Activated T-cell treated with anti-CD3 and anti-CD28 coated beads, Interleukin-2, amount 50 U/mL, for 72 hours (primary cell): ENCODE measurements at places on chromosomes 4 and X.
A peak's percentile ranks its signal among the peaks of the same experiment; 100 is the strongest.

GRCh38 chr4:148415500-148415899, 26.7 kb downstream of the NR3C2 start:
- no peak for DNase-seq

GRCh38 chr4:123524958-123525628, 128.5 kb downstream of the SPRY1 start:
- DNase-seq: no peak

DNA sequence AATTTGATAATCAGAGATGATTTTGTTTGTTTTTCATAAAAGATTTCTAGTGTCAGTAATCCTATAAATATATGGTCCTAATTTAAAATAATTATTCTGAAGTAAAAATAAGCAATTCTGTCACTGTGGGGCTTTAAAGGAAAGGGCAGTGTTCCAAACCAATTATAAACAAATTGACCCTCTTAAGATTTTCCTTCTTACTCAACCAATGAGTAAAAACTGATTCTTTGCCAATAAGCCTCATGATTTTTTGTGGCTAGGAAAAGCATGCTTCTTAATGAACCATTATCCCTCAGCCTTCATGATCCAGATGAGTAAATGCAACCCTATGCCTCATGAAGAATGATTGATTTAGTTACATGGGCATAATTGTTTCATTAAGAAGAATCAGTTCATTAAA, 1010.4 kb downstream of the ADGRL3 start:
- no peak for DNase-seq

DNA sequence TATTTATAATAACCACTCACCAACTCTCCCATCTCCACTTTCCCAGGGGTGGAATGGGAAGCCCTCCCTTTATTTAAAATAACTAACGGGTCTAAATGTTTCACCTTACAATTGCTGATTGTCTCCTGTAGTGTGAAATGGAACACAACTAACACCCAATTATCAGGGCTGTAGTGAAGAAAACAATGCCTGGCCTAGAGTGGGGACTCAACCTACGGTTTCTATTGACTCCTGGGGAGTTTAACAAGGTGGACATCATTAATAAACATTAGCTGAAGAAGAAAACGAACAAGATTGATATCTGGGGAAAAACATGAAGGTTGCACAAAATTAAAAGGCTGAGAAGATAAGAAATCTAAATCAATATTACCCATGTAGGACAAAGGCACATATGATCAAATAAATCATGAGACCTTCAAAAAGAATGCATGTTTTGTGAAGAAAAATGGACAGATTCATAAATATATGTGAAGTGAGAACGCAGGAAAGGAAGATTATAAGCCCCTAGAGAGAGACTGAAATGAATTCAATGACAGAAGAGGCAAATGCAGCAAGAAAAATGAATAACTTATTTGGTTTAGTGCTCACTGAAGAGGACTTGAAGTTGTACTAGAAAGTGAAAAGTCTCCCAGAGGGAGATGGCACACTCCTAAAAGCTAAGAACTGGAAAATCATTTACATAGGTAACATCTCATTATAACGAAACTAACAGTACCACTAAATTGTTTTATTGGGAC, 593.0 kb upstream of the AADAT start:
- no peak for DNase-seq

DNA sequence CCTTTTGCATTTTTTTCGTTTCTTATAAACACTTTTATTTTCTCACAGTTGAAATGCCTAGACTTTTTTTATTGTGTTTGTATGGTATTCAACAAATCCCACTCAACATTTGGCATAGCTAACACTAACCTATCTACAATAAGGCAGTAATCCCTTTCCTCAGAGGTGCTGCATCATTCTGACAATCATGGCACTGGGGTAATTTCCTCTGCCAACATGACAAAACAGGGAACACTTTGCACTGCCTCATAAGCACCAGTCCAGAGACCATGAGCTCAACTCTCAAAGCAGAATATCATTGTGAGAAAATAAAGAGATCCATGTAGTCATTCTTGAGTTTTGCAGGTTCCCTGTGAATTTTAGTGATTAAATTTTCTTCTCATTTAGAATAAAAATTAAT, 183.8 kb upstream of the INTU start:
- DNase-seq: no peak

- no peak for DNase-seq
These were observed 5.9 kb upstream of the GATB start for GRCh38 chr4:151766691-151767090.

DNA sequence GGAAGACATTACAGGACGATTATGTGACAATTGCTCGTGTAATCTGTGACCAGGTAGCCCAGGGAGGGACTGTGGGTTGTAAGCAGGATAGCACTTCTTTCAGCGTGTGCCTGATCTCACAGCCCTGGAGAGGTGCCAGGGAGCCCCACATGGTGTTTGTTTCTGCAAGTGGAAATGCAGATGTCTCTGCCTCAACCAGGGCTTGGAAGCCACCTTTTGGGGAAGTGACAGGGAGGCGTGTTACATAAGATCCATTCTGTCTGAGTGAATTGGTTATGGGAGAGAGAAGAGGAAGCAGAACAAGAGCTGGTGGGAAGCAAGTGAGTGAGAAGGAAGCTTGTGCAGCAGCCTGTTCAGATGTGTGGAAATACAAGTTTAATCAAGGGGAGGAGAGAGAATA, 104.5 kb upstream of the GATB start:
- no peak for DNase-seq

- DNase-seq: no peak
These were observed 43.4 kb upstream of the GEMIN8 start for GRCh38 chrX:14073071-14073470.

DNA sequence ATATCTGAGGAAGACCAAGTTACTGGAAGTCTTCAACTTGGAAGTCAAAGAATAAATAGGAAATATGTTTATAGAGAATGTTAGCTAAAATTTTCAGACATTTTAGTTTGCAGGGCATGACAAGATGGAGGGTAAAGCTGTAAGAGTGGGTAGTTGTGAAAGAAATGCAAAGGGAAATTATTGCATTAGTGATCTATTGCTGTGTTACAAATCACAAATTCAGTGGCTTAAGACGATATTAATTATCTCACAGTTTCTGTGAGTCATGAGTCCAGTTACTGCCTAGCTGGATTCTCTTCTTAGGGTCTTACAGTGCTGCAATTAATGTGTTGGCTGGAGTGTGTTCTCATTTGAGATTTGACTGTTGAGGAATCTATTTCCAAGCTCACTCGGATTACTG, 62.9 kb upstream of the CAMK2D start:
- no peak for DNase-seq

DNA sequence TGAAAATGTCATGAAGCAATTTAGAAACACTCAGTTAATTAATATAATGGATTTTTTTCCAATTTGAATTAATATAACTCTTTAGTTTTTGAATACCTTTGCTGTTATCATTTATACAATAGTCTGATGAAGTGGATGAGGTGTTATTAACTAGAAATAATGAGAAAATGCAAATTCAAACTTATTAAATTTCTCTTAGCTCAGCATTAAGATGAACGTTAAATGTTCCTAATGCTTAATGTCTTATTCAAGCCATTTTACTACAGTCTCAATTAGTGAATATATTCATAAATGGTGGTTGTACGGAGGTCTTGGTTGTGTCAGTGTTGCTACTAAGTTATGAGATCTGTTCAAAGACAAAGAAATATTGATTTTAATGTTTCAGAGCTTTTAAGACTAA, 186.3 kb downstream of the DTHD1 start:
- no peak for DNase-seq

GRCh38 chr4:47468706-47469365, 5.3 kb upstream of the COMMD8 start:
- DNase-seq: no peak

GRCh38 chrX:80026116-80026515, 11.6 kb downstream of the TBX22 start:
- no peak for DNase-seq

- DNase-seq: no peak
These were observed at the start of gene SRPK3 for GRCh38 chrX:153780678-153781427. SRPK3 (plus strand) TSS chrX:153781041; CDS start chrX:153781087, 46 bp downstream.

DNA sequence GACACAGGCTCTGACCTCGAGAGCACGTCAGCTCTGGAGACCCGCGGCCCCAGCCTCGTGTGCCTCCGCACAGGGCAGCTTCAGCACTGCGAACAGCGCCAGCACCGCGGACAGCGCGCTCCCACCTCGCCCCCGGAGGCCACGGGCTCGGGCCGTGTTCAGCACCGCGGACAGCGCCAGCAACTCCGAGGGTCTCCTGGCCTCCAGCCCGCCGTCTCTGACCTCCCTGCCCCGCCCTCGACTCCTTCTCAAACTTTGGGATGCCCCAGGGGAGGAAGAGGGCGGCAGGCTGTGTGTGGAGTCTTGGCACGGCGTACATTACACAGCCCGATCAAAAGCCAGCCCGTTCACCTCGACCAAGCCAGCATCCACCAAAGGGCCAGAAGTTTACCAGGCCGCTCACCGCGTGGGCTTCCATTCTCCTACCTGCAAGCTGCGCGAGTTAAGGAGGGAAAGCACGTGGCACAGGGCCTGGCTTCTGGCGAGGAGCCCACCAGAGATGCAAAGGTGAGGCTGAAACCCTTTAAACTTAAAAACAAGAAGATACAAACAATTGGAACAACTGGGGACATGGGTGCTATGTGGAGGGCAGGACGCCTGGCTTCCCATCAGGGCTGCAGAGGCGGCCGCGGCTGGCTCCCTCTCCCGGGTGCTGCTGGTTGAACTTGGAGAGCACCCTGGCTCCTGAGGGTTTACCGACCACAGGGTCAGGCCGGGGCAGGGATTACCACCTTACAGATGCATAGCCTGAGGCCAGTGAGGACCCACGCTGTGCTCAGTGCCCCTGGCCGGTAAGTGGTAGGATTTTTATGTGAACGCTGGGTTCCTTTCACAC, 4.5 kb upstream of the NKX1-1 start:
- DNase-seq: peak; percentile 59

GRCh38 chr4:23039818-23040217, 347.1 kb downstream of the GBA3 start:
- no peak for DNase-seq

DNA sequence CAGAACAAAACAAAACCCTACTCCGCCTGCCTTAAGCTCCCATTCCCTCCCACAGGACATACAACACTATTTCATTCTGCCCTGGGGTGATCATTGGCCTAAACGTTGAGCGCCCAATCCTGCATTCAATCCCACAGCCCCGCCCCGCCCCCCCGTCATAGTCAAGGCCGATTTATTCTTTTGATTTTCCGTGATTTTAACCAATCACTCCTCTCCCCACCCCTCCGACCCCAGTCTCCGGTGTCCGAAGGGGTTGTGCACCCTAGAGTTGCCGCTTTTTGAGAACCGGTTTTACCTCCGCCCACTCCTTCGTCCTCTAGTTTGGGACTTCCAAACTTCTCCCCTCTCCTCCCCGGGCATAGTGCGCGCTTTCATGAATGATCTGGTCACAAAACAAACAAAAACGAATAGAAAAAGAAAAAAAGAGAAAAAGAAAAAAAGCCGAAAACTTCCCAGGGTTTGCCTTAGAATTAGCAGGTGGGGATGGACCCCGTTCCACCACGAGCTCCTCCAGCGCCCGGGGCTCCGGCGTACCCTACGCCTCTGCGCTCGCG, 446 bp upstream of the UBE2A start:
- DNase-seq: no peak

- no peak for DNase-seq
These were observed 20.9 kb upstream of the SOD3 start for GRCh38 chr4:24774452-24774851.

- DNase-seq: no peak
These were observed 165.7 kb downstream of the BANK1 start for GRCh38 chr4:101956068-101956825.

- peak; percentile 82 for DNase-seq
These were observed at the start of gene TSPAN7 for GRCh38 chrX:38561126-38561868. TSPAN7 (plus strand) TSS chrX:38561542; CDS start chrX:38561547, 5 bp downstream.

DNA sequence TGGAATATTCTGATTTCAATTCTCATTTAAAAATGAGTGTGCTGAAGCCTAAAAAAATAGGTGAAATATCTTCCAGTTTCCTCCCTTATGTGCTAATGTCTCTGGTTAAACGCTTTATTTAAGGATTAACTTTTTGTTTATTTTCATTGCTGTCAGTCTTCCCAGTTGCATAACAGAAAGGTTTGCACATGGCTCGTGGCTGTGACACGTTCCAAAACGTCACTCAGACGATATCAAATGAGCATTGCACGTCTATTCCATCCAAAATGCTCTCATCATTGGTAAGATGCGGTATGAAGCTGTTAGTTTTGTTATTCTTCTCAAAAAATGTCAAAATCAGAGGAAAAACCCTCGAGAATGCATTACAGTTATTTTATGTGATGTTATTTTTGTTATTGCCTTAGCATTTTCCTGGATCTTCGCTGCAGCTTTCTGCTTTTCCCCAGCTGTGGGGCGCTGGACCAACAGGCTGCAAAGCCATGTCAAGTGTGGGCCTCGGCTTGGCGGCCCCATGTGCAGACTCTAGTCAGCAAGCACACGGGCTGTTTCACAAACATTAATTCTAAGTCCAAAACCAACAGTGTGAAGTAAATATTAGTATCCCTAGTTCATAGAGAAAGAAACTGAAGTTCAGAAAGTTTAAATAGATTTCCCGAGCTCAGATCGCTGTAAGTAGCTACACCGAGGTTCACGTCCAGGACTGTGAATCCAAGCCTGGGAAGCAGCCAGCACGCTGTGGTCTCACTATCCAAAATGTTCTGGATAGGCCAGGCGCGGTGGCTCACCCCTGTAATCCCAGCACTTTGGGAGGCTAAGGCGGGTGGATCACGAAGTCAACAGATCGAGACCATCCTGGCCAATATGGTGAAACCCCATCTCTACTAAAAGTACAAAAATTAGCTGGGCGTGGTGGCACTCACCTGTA, 793.4 kb upstream of the FRG1 start:
- no peak for DNase-seq

GRCh38 chr4:26434030-26434639, 56.1 kb downstream of the CCKAR start:
- DNase-seq: no peak

- no peak for DNase-seq
These were observed 372.9 kb downstream of the KLHL13 start for GRCh38 chrX:117743469-117744251.
